T-helper 17 cell (primary cell): ENCODE measurements at places on chromosomes 6 and 20.

- no peak for DNase-seq
Measured at GRCh38 chr6:112027942-112028674, 25.8 kb upstream of the CCN6 start.

DNA sequence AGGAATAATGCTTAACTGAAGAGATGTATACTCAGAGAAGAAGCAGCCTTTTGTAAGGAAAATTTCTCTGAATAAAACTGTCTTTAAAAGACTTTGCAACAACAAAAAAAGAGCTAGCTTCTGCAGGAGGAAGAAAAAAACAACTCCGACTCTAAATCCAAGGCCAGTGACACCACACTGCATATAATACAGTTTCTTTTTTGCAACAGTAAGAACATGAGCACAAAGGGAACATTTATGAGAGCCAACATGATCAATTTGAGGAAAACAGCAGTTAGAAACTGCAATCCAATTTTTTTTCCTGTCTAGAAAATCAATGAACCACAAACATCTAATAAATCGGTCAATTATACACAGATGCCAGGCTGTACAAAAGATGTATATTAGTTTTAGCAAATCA is 42.9 kb upstream of the UST start:
- no peak for DNase-seq

- DNase-seq: no peak
Measured at GRCh38 chr6:36463676-36464075, 20.9 kb downstream of the KCTD20 start.

DNA sequence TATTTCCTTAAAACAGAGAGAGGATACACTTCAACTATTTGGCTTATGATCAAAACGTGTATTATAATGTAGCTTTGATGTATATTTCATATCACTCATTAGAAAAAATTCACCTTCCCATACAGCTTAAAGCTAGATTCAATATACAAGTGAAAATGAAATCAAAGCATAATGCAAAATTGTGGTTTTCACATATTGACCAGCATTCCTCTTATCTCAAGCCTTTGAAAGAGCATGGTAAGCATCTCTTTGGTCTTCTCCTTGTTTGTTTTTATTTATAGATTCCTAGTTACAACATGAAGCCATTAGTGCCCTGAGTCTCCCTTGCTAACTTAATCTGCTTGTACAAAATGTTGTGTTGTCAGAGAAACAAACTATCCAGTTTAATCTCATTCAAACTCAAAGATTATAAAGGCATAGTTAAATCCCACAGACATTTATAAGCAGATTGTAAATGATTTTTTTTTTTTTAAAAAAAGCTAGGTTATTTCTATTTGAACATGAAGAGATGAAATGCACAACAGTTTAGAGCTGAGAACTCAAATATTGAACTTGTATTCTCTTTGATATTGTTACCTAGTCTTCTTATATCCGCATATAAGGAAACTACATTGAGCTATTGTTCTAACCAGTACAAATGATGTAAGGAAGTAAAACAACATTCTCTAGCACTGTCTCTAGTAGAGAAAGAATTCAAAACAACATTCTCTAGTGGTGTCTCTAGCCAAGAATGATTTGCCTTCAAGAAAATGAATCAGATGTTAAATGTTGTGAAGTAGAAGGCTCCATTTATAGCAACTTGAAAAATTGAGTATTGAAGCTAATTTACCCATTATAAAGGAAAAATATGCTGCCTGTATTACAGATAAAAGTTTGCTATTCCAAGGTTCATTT is 31.2 kb upstream of the SMIM28 start:
- DNase-seq: no peak

- DNase-seq: no peak
Measured at GRCh38 chr20:24779131-24779530, 169.9 kb upstream of the CST7 start.

DNA sequence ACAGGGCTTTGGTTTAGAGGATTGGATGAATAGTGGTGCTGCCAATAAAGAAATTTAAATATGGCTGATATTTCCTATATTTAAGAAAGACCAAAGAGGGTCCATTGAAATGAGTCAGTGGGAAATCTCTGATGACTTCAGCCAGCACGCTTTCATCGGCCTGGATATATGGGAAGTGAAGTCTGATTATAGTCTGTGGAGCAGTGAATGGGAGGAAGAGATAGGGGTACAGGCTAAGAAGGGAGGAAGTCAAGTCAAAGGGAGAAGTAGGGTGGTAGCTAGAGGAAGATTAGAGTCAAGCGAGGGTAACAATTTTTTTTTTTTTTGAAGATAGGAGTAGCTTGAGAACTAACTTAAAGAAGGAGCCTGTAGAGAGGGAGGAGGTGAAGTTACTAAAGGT is 22.7 kb downstream of the SLC16A10 start:
- DNase-seq: no peak

DNA sequence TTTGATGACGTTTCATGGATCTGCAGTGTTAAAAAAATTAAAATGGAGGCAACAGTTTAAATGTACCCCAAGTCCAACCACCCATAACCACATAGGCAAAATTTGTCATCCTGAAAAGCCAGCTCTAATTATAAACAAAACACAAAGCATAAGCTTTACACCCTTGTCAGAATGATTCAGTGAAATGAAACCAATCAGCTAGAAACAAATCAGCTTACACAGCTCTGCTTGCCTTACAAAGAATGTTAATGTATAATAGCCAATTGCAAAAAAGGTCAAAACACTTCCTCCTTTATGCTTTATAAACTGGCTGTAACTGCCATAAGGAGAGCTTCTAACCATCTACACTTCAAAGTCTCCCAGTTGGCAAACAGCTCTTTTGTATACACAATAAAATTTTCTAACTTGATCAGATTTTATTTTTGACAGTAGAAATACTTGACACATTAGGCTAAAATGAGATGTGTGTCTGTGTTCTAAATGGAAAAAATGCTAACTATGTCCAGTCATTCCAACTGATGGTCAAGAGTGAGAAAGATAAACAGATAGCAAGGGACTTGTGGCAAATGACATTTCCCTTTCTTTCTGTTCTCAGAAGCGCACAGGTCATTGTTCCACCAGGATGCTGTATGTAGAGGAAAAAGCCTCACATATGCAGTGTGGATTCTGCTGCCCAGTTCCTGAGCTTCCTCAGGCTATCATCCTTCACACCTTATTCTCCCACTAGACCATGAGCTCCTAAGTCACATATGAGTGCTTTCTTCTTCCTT is 344.3 kb upstream of the ID4 start:
- DNase-seq: no peak

- DNase-seq: no peak
Measured at GRCh38 chr20:31760519-31761240, 21.6 kb downstream of the TPX2 start.

- no peak for DNase-seq
Measured at GRCh38 chr20:48789781-48790472, 37.9 kb downstream of the PREX1 start.

GRCh38 chr6:45690846-45691245 is 313.1 kb upstream of the SUPT3H start:
- DNase-seq: no peak

DNA sequence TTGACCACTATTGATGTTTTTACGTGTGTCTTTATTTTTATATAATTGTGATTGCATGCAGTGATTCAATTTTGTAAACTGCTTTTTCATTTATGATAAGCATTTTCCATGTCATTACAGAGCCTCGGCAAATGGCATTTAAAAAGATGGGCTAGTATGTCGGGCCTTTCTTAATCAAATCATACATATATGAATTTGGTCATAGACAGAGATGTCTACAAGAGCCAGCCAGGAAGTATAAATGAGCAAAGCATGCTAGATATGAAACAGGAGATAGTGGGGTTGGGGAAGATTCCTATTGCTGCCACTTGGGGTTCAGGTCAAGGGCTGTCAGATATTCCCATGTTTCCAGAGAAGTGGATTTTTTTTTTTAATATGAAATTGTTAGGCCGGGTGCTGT is 20.0 kb downstream of the KIF3B start:
- DNase-seq: no peak

DNA sequence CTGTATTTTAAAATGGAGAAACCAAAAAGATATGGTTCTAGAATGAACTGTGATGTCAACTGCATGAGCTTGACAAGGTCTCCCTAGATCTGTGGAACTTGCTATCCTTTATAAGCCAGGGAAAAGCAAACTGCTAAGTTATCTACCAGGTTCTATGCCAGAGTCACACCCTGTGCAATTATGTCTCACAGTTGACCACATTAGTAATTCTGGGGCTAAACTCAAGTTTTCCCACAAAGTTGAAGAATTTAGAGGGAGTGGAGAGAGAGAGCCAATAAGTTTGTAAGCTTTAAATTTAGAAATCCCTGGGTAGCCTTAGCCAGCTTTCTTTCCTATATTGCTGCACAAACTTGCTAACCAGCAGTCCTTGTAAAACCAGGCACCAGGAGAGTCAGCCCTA is 407.0 kb upstream of the SASH1 start:
- DNase-seq: no peak

GRCh38 chr6:4487538-4487937 is 288.7 kb upstream of the CDYL start:
- no peak for DNase-seq

- no peak for DNase-seq
Measured at GRCh38 chr6:127570739-127571389, 6.1 kb upstream of the C6orf58 start.

GRCh38 chr20:35739294-35740163 is 2.5 kb downstream of the RBM39 start:
- no peak for DNase-seq

DNA sequence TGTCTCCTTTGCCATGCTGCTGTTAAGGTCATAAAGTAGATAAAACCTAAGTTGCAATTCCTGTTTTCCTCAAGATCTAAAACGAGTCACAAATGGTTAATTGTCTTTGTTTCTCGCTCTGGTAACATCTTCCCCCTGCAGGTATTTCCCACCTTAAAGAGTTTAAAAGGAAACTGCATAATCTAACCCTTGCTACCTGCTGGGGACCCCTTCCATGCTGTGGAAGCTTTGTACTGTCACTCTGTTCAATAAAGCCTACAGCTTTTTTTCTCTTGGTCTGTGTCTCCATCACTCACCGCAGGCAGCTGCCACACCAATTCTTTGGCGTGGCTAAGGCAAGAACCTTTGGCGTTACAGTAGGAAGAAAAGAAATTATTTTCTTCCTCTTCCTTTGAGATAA is 117.7 kb upstream of the GJE1 start:
- no peak for DNase-seq

- no peak for DNase-seq
Measured at GRCh38 chr20:59010995-59011873, 4.2 kb upstream of the CTSZ start.

- no peak for DNase-seq
Measured at GRCh38 chr6:158008864-158009113, 27.1 kb downstream of the SYNJ2 start.

- no peak for DNase-seq
Measured at GRCh38 chr6:116536216-116536621, 9.3 kb downstream of the TRAPPC3L start.

GRCh38 chr20:37526238-37526838 is 1.3 kb downstream of the BLCAP start:
- DNase-seq: no peak

- no peak for DNase-seq
Measured at GRCh38 chr6:153117986-153118879, 12.8 kb downstream of the RGS17 start.

DNA sequence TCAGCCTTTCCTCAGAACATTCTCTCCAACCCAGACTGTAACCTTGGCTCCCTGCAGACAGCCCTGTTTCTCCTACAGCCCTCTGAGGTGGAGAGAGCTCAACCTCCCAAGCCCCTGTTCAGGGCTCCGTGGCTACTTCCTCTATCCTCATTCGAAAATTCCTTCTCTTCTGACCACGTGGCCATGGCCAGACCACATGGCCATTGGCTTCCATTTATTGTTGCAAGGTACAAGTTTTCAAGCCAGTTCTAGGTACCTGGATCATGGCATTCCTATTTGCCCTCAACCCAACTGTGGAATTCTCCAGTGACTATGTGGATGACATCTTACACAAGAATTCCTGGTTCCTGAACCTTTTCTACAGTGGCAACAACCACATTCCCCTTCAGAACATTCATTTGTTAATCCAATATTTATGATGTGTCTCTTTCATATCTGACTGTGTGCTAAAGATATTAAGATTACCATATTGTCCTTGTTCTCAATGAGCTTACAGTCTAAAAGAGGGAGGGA is 161.9 kb downstream of the GMPR start:
- DNase-seq: no peak

DNA sequence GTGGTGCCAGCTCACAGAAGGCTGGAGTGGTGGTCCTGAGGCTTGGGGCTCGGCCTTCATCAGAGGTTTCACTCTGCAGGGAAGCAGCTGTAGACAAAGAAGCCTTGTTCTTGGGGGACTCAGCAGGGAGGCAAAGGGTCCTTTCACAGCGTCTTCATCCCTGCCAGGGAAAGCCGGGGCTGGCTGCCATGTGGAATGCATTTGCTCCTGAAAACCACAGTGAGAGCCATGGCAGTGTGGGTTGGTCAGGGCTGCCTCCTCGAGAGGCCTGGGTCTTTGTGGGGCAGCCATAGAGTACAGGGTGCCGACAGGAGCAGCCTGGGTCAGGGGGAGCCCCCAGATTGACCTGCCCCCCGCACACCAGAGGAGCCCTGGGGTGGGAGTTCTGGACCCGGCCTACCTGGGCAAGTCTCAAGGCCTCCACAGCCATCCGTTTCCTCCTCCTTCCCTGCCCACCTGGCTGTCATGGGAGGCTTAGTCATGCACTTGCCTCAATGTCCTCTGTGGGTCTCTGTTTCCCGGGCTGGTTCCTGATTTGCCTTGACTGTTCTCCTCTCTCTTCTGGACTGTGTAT is 144.0 kb downstream of the CDC5L start:
- DNase-seq: no peak

DNA sequence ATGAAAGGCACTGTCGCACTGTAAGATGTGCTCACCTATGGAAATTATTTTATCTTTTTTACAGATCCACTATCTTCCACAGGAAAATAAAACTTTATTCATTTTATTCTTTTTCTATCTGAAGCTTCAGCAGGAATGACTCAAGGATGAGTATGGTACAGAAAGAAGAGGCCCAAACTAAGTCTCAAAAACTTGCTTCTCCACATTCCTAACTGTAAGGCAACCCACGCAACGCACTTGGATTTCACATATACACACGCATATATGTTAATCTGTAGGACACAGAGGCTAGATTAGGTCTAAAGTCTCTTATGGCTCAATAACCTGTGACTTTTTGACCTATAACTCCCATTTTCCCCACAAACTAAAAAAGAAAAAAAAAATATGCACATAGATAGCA is 81.9 kb downstream of the RALGAPA2 start:
- no peak for DNase-seq

DNA sequence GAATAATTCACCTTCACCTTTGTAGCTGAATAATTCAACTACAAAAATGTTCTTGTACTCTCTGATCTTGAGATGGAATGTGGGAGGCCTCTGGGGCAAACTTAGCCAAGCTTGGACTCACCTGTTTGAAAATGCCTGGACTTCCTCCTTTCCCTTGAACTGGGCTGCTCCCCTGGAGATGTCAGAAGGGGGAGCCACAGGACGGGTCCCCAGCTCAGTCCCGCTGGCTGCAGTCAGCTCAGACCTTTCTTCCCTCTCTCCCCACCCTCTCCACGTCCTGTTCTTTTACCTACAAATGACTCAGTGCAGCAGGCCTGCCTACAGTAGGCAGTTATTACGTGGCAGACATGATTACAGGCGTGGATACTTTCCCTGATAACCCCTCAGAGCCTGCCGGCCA is 131.5 kb upstream of the RALGAPA2 start:
- no peak for DNase-seq
